ENCODE measurements at places on chromosomes 1 and 21.
A peak's percentile ranks its signal among the peaks of the same experiment; 100 is the strongest.

- no peak for DNase-seq
Observed at GRCh38 chr1:66360285-66360724, 173.6 kb upstream of the SGIP1 start.

- DNase-seq: no peak
Observed at GRCh38 chr1:246488674-246489073, 18.4 kb downstream of the SMYD3 start.

DNA sequence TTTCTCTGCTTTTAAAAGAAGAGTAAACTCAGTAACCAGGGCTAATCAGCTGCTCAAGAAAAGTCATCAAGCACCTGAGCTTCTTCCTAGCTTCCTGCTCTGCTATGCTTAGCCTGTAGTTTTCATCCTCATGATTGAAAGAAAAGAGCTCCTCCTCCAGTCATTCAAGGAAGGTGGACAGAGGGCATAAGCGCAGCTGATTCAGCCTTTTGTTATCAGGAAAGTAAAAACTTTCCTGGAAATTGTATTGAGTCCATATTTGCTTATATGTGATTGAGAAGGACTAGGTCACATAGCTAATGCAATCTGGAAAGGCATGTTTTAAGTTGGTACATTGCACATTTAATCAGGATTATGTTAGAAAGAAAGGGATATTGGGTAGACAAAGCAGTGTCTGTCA, 8.5 kb upstream of the BACH1 start:
- no peak for DNase-seq

DNA sequence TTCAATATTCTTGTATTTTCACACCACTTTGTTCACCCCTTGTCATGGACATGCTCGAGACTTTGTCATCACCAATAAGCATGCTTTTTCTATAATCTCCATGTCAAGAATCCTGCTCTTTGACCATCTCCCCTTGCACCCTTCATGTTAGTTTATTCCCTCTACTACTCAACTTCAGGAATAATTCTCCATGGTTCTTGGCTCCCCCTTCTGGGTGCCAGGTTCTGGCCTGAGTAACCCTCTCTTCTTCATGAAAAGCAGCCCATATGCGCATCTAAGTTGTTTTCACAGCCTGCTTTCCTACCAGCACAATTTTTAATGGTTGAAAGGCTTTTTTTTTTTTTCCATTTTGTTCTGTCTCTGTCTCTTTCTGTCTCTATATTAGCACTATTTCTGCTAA, 160.7 kb downstream of the LEPR start:
- no peak for DNase-seq

DNA sequence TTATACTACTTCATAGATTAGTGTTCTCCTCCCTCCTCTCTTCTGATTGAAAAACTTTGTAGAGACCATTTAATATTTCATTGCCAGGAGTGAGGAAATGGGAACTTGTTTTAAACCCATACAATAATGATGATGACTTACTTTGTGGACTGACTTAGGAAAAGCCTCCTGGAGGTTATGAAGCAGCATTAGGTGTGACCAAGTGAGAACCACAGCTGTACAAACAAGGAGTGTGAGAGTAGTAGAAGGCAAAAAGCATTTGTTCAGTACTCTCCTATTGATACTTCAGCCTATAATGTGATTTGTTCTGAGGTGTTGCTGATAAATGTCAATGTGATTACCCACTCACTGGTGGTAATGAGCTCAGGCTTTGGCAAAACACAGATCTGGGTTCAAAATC, 8.4 kb downstream of the TIPRL start:
- DNase-seq: no peak

DNA sequence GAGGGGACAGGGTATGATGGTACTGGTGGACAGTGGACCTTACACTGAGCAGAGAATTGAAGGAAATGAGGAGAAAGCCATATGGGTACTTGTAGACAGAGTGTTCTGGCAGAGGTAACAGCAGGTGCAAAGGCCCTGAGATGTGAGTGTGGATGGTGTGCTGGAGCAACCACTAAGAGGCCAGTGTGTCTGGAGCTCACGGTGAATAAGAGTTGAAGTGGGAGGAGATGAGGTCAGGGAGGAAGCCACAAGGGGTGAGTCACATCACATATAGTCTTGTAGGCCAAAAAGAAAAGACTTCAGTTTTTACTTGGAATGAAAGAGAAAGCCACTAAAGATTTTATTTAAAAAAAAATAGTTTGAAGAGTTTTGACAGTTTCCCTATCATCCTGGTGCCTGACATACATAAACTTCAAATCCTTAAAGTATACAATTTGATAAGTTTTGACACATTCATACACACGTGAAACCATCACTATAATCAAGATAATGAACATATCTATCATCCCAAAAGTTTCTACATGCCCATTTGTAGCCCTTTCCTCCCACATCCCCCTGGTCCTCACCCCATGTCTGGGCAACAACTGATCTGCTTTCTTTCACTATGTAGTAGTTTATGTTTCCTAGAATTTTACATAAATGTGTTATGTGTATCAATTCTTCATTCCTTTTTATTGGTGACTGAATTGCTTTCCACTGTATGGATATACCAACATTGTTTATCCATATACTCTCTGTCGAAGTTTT, 148.4 kb downstream of the GPATCH2 start:
- DNase-seq: peak; percentile 45

- no peak for DNase-seq
Observed at GRCh38 chr1:241229216-241229615, 127.8 kb downstream of the RGS7 start.

- DNase-seq: no peak
Observed at GRCh38 chr1:212254853-212255363, 30.3 kb upstream of the PPP2R5A start.

- DNase-seq: no peak
Observed at GRCh38 chr1:11331036-11331944, 58.3 kb downstream of the UBIAD1 start.

DNA sequence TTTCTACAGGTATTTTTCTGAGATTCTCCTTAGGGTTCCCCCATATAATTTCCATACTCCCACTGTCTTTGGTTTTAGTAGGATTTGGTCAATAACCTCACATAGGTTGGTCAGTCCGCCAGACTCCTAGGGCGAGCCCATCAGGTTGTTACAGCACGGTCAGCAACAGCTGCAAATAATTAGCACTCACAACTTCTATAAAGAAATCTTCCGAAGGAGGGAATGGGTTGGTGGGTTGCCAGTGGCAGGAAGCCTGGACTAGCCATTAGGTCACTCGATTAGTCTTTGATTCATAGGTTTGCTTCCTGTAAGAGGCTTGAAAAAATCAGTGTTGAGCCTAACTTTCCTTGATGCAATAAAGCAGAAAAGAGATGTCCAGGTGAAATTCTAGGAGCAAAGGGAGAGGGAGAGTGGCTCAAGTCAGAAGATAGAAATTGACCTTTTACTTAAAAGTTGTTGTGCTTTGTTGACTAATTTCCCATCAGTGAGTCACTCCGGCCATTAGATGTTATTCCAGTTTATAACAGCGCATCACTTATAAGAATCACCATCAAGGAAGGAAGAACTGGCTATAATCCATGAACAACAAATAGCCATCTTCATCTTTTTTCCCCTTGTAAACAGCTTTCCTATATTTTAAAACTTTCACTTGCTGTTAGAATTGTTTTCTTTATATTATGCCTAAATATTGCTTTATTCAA, 88.3 kb downstream of the TPR start:
- no peak for DNase-seq

Measured in stimulated activated CD4-positive, alpha-beta T cell treated with anti-CD3 and anti-CD28 coated beads, Interleukin-12 subunit alpha, Interleukin-12 subunit beta, amount 100 ng/mL, for 24 hours (primary cell).